ENCODE measurements at places on chromosomes 5 and 9.

GRCh38 chr5:82265047-82265446 lies 13.1 kb downstream of the RPS23 start:
- H3K4me3 ChIP-seq = no peak overlapping the region
- H3K4me1 ChIP-seq = no peaks in the 10 kb centered on the region
- H3K27me3 ChIP-seq = no peaks in the 10 kb centered on the region
- DNase-seq = no peak
- no peak overlapping the region for H3K27ac ChIP-seq

- no peak overlapping the region for H3K4me3 ChIP-seq
- no peaks in the 10 kb centered on the region for H3K4me1 ChIP-seq
- no peak for DNase-seq
These were observed 17.5 kb downstream of the RAI14 start for GRCh38 chr5:34673463-34674125.

GRCh38 chr5:53430618-53431252 lies 49.7 kb upstream of the FST start:
- H3K4me3 ChIP-seq = no peak overlapping the region
- no peaks in the 10 kb centered on the region for H3K36me3 ChIP-seq
- no peak for DNase-seq
- H3K27ac ChIP-seq = no peak overlapping the region

DNA sequence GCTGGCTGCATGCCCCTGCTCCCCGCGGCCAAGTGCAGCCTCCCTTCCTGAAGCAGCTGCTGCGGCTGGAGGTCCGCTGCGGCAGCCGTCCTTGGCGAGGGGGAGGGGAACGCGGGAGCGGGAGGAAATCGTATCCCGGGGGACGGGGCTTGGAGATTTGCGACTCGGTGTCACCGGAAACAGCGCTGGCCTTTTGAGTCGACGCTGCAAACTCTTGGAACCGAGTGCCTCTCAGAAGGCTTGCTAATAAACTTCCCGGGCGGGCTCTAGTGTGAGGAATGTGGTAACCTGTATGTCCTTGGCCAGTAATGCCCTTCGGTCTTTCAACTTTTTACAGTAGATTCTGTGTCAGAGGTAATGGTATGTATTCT lies 82.7 kb downstream of the PTPDC1 start:
- DNase-seq = no peak
- peaks cover 9% of the 10 kb centered on the region for H3K4me1 ChIP-seq
- no peaks in the 10 kb centered on the region for H3K27me3 ChIP-seq
- H3K27ac ChIP-seq = peak overlapping the region; percentile 100
- peak overlapping the region; percentile 97 for H3K4me3 ChIP-seq

DNA sequence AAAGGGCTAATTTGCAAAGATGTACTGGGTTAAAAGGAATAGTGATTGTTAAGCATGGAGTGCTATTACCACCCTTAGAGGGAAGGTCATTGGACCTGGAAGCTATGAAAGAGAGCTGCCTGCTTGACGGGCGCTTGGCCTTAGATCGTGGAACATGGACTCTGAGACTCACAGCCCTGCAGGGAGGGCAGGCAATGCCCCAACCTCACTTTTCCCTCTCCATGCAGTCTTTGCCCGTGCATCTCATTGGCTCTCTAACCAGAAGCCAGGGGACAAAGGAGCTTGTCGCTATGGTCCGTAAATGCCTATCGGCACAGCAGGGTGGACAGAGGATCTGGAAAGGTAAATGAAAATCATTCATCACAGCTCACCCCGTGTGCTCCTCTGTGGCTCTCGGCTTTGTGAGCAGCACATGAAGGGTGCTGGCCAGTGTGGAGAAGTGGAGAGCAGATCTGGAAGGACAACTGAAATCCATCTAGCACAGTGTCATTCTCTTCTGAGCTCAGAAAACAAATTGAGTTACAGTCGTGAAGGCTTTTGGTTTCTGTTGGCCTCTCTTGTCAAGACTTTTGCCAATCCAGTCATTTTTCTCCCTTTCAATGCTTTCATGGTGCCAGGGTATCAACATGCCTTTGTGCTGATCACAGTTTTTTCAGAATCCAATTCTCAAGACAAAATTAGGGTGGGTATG lies 186.2 kb downstream of the SNX18 start:
- no peak overlapping the region for H3K4me3 ChIP-seq
- peak overlapping the region; percentile 4 for H3K27ac ChIP-seq
- no peaks in the 10 kb centered on the region for H3K36me3 ChIP-seq
